Smooth muscle cell of the coronary artery (primary cell): ENCODE measurements at places on chromosomes 5 and 9. TPM values are rescaled to one million over a fixed set of nuclear protein-coding genes. Genes with fewer than 3 reads are reported as not detected.

The SPATA31E1 gene
- total RNA-seq = not detected in 2 replicates

The IL3 gene
- not detected in 2 replicates for total RNA-seq

The GNA14 gene
- total RNA-seq = 1.2 and 2.6 TPM in 2 replicates

The SOHLH1 gene
- not detected in 2 replicates for total RNA-seq

The PTGS1 gene
- 27.1 and 116 TPM in 2 replicates for total RNA-seq

The SLC25A2 gene
- total RNA-seq = 0.23 TPM in 1 of 2 replicates, not detected in the other

The PCDHGA1 gene
- 0.75 and 1.3 TPM in 2 replicates for total RNA-seq

The SLC46A2 gene
- not detected in 2 replicates for total RNA-seq

The FAM169A gene
- under 0.01 and 0.60 TPM in 2 replicates for total RNA-seq

The FKBP15 gene
- 11.5 and 14.8 TPM in 2 replicates for total RNA-seq

The OGN gene
- total RNA-seq = 0.90 and 2.1 TPM in 2 replicates

The CTNNAL1 gene
- 31.0 and 171 TPM in 2 replicates for total RNA-seq

The HRH2 gene
- total RNA-seq = 0.23 and 0.53 TPM in 2 replicates

The MUSK gene
- under 0.01 TPM in 1 of 2 replicates, not detected in the other for total RNA-seq

The ZNF622 gene
- 56.6 and 69.3 TPM in 2 replicates for total RNA-seq

The PHF24 gene
- total RNA-seq = under 0.01 TPM in 2 replicates

The PCDHGA7 gene
- 2.3 and 2.8 TPM in 2 replicates for total RNA-seq

The IL4 gene
- total RNA-seq = not detected in 2 replicates

The ACSL6 gene
- 0.12 TPM in 1 of 2 replicates, not detected in the other for total RNA-seq
